HTR-8/SVneo (cell line): ENCODE measurements at places on chromosomes 5 and 9.

GRCh38 chr9:70526902-70527301 is 112.4 kb upstream of the KLF9 start:
- no peak for DNase-seq

- DNase-seq = no peak
These were observed 1.4 kb downstream of the GNAQ start for GRCh38 chr9:78030296-78030552.

- no peak for DNase-seq
These were observed 117.9 kb downstream of the WDR70 start for GRCh38 chr5:37496902-37497445.

DNA sequence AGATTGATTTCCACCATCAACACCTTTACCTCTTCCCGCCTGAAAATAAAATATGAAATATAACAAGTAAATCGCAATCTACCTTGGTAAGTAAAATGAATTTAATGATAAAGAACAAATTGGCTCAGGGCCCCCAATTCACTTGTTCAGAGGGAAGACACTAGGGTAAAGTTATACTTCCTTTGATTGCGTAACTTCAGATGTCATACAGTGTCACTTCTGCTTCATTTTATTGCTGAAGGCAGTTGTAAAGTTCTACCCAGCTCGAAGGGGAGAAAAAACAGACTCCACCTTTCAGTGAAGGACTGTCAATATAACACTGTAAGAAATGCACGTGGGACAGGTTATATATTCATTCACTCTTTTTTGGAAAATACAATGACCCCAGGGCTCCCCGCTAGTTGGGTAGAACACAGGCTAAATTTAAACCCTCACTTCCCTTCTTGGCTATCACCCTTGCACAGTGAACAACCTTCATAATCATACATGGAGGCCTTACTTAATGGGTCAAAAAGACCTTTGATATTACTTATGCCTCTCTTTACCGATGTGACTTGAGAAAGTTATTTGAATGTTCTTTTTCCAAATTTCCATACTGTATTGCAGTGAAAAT is 848.8 kb downstream of the MAT2B start:
- no peak for DNase-seq

DNA sequence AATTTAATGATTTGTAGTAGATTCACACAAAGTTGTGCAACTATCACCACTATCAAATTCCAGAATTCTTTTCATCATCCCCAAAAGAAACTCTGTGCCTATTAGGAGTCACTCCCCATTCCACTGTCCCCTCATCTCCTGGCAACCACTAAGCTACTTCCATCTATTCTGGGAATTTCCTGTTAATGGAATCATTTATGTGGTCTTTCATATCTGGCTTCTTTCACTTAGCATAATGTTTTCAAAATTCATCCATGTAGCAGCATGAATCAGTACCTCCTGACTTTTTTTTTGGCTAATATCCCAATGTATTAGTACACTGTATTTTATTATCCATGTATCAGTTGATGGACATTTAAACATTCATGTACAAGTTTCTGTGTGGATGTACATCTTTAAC is 157.6 kb downstream of the TTC39B start:
- DNase-seq = no peak

GRCh38 chr9:69818750-69819345 is 1.8 kb upstream of the CFAP95 start:
- DNase-seq = no peak

DNA sequence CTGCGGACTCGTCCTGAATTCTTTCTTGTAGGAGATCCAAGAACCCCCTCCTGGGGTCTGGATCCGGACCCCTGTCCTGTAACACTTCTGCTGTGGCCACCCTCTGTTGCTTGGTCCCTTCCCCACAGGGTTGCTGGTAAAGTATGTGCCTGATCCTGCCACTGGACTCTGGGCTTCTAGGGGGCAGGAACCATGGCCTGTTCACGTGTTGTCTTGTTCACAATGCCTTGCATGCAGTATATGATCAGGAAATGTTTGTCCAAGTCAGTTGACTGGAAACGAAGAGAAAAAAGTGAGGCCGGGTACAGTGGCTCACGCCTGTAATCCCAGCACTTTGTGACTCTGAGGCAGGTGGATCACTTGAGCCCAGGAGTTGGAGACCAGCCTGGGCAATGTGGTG is 139.3 kb upstream of the ALDH1B1 start:
- no peak for DNase-seq

DNA sequence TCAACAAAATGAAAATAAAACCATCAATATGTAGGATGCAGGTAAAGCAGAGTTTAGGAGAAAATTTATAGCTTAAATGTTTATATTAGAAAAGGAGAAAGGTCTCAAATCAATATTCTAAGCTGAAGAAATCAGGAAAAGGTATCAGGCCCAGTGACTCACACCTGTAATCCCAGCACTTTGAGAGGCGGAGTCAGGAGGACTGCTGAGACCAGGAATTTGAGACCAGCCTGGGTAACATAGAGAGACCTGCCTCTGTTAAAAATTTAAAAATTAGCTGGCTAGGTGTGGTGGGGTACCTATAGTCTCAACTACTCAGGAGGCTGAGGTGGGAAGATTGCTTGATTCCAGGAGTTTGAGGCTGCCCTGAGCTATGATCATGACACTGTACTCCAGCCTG is 32.2 kb downstream of the CCDC69 start:
- DNase-seq = no peak

DNA sequence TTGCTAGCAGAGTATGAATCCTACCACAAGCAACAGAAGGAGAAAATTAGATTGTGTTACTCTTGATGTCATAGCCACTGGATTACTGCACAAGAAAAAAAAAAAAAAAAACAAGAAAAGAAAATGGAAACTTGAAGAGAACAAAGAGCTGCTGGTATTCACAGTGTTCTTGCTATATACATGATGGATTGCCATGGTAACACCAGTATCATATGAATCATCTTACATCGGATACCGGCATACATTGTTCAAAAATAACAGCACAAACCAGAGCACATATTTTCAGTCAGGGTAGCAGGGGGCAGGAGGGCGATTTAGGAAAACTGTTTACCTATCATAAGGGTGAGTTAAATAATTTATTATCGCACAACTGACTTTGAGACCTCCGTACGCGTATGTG is 472.9 kb downstream of the PDE4D start:
- DNase-seq = no peak

GRCh38 chr9:108104991-108105390 is 615.4 kb upstream of the KLF4 start:
- no peak for DNase-seq

- DNase-seq = no peak
These were observed 27.0 kb downstream of the FAM169A start for GRCh38 chr5:74839229-74839628.

- DNase-seq = no peak
These were observed 56.1 kb downstream of the WWC1 start for GRCh38 chr5:168347368-168348083.

DNA sequence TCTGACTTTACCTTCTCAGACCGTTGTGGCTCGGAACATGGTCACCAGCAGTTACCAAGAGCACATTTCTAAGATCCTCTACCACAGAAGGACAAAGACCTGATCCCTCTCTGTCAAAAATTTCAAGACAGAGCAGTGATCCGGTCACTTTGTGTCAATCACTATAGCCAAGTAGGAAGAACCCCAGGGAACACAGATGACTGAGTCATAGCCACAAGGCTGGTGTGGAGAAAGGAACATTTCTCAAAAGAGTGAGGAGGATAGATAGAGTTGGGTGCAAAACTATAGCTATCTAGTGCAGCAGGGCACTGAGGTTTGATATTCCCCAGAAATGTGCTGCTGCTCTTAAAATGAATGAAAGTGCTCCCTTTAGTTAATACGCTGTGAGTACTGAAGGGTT is 130.7 kb upstream of the SMIM23 start:
- no peak for DNase-seq

GRCh38 chr9:114238891-114239875 is 83.7 kb upstream of the ORM1 start:
- DNase-seq = no peak
